Stimulated activated CD4-positive, alpha-beta T cell treated with anti-CD3 and anti-CD28 coated beads, Interleukin-2, amount 100 ng/mL, for 48 hours (primary cell): ENCODE measurements at places on chromosomes 16 and 17.

DNA sequence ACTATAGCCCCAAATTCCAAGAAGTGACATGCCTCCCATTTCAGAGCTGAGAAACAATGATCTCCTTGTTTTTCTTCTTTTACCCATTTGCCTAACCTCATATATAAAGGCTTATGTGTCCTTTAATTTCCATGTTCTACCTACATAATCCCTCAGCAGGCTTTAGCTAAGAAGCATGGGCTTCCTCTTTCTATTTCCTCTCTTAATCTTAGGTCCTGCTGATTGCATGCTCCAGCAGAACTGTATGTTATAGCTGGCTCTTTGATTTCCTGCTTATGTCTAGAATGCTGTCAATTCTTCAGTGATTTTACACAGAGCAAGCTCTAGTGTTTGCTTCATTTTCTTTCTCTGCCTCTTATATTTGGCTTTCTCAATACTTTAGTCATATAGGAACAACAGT lies 151.7 kb upstream of the COX10 start:
- no peak for DNase-seq

DNA sequence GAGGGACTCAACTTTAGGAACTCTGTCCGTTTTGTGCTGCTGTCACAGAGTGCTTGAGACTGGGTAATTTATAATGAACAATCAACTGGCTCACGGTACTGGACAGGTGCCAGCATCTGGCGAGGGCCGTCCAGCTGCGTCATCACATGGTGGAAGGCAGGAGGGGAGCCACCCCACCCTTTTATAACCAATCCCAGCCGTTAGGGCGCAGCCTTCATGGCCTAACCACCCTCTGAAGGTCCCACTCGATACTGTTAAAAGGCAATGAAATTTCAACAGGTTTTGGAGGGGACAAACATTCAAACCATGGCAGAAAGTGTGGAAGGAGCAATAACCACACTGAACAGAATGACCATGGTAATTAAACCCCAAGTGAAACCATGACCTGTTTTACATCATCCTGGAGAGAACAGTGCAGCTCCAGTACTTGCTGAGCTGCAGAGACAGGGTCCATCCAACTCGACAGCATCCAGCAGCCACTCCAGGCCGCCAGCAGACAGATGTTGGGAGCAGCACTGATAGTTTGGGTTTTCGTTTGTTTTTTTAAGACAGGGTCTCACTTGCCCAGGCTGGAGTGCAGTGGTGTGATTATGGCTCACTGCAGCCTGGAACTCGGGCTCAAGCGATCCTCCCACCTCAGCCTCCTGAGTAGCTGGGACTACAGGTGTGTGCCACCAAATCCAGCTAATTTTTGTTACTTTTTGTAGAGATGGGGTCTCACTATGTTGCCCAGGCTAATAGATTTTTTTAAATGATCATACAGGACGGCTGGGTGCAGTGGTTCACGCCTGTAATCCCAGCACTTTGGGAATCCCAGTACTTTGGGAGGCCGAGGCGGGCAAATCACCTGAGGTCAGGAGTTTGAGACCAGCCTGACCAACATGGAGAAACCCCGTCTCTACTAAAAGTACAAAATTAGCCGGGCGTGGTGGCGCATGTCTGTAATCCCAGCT lies 11.0 kb downstream of the CHMP6 start:
- DNase-seq, result no peak

- no peak for DNase-seq
Observed at GRCh38 chr16:12518241-12519175, 285.2 kb downstream of the CPPED1 start.

- no peak for DNase-seq
Observed at GRCh38 chr16:77738706-77739558, 16.6 kb downstream of the NUDT7 start.

DNA sequence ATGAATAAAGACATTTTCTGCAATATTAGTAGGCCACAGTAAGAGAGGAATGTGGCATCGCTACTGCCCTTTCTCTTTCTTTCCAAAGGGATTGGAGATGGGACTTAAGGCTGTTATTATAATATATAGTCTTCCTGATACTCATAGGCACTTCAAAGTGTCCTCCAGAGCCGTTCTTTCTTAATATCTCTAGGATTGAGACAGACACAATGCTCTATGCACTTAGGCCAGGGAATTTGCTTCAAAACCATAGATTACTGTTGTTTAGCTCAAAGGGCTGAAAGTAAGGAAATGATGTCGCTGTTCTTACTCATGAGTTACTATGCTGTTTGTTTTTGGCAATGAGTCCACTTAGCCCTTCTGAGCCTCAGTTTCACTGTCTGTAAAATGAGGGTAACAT lies 590.5 kb downstream of the CDH11 start:
- DNase-seq, result no peak

GRCh38 chr16:73143576-73144422 lies 95.9 kb upstream of the ZFHX3 start:
- DNase-seq, result no peak

DNA sequence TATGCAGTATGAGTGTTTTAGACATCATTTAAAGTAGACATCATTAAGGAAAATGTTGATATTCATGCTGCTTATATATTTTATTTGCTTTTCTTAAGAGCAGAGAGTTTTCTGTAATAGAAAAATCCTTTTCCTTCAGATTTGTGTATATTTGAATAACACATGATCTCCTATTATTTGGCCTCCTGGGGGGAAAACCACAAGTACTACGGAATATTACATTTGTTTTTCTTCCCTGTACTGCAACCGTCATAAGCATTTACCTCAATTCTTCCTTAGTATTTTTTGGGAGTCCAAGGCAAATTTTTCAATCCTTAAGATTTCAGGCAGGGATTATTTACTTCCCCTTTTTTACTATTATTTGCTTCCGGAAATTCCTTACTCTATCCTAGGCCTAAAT lies 6.0 kb downstream of the RSPRY1 start:
- DNase-seq, result no peak

DNA sequence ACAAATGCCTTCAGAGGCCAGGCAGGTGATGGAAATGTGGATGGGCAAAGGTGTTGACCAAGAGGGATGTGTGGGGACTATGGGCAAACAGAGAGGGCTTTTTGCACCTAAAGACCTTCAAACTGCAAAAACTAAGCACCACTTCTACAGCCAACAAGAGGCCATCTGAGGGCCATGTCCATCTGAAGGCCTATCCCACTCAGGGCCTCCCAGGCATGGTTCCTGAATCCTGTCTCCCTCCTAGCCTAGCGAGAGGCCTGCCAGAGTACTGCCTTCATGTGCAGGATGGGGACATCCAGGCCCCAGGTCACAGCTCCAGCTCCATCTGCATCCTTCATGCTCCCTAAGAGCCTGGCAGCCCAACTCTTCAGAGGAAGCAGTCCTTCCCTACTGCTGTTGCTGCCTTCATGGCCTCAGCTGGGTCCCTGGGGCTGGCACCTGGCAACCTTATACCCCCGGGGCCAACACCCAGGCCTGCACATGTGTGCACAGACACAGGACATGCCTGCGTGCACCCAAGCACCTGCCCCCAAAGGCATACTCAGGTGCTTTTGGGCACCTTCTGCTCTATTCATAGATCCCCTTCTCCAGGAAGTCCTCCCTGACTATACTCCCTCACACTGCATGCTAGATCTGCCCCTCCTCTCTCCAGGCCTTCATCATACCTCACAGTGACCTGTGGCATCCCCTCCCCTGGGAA lies 95.2 kb downstream of the C16orf78 start:
- DNase-seq, result no peak

- no peak for DNase-seq
Observed at GRCh38 chr17:76327696-76328095, 19.6 kb upstream of the QRICH2 start.

DNA sequence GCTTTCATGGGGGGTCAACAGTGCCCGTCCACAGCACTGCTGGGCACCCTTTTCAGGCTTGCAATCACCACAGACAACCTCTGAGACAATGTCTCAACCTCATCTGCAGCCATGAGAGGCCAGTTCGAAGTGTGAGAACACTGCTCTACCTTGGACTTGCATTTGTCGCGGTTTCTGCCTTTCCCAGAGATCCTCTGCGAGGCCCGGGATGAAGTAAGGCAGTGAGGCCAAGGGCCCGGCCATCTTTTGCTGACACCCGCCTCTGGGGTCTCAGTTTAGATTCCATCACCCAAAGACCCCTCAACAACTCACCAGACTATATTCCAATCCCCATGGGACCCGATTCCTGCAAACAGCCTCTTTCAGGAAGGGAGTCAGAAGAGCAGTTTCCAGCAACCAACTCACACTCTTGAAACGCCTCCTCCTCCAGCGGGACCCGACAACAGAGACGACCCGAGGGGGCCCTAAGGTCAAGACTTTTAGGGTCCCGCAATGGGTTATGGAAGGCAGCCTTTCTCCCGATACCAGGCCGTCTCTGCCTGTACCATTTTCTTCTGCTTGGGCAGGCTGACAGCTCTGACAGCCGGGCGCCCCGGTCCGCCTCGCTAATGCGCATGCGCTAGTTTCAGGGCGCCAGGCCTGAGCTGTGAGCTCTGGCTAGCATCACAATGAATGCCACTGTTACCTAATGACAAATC lies 576.0 kb downstream of the KCNJ18 start:
- no peak for DNase-seq

DNA sequence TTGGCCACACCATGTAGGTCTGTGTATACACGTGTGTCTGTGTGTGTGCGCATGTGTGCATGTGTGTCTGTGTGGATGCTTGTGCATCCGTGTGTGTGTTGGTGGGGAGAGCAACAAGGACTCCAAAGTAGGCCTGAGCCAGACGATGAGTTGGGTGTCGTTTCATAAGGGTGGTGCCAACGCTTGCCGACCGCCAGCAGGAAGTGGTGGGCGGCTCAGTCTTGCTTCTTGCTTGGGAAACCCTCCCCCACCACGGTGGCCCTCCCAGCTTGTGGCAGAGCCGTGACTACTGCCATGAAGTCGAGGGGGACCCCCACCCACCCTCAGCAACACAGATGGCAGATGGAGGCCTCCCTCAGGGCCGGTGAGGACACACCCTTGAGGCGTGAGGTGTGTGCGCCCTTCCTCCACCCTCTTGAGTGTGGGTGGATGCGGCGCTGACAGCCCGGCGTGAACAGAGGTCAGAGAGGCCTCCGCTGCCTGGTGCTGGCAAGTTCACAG lies 17.5 kb downstream of the SBK1 start:
- peak; percentile 66 for DNase-seq

- DNase-seq, result no peak
Observed at GRCh38 chr17:78882540-78883088, 20.4 kb downstream of the CEP295NL start.

- DNase-seq, result no peak
Observed at GRCh38 chr17:39364236-39365025, 37.0 kb downstream of the FBXL20 start.

GRCh38 chr16:89380681-89381080 lies 109.7 kb downstream of the ANKRD11 start:
- no peak for DNase-seq

- DNase-seq, result peak; percentile 87
Observed at GRCh38 chr17:80426671-80427326, 11.8 kb downstream of the ENDOV start.

DNA sequence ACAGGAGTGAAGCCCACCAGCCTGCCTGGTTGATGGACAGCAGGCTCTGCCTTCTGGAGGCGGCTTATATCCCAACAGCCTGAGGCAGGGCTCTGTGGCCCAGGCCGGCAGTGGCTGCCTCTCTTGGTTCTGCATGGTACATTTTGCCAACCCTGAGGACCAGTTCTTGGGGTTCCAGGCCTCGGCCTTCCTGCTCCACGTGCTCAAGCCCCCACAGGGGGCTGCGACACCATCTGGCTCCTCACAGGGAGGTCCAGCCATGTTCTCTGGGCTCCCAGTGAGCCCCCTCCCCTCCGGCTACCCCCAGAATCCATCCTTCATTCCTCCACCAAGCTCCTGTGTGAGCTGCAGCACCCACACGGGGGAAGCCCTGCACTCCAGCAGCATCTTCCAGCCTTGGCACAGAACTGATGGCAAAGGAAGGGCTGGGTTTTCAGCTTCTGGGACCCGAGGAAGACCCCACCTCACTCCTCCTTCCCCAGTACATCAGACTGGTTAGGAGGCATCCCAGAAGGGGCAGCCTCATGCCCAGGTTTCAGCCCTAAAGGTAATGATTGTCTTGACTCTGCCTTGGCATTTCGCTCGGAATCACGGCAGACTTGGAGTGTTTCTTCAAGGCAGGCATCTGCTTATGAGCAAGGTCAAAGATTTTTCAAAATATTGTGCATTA lies 231.2 kb downstream of the CPPED1 start:
- DNase-seq, result no peak

DNA sequence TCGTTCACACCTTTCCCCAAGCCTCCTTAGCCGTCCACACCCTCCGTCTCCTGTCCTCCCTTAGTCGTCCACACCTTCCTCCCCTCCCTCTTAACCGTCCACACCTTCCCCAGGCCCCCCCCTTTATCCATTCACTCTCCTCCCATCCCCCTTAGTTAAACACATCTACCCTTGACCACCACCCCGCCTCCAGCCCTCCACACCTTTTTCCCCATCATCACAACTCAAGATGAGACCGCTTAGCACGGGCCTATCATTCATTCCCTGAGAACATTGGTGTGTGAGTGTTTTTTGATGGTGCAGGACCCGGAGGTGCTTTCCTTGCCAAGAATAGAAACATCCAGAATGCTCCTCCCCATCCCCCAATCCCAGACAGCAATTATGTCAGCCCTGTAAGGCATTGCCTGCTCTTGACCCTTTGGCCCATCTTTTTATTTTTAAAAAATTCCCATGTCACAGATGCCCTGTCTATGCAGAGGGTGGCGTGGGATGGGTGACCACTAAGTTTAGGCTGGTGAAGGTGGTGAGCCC lies 1.4 kb downstream of the TENT4B start:
- DNase-seq, result no peak

GRCh38 chr17:68020409-68020756 lies 15.2 kb upstream of the KPNA2 start:
- DNase-seq, result no peak

GRCh38 chr17:80479246-80479566 lies 2.8 kb upstream of the NPTX1 start:
- DNase-seq, result no peak

DNA sequence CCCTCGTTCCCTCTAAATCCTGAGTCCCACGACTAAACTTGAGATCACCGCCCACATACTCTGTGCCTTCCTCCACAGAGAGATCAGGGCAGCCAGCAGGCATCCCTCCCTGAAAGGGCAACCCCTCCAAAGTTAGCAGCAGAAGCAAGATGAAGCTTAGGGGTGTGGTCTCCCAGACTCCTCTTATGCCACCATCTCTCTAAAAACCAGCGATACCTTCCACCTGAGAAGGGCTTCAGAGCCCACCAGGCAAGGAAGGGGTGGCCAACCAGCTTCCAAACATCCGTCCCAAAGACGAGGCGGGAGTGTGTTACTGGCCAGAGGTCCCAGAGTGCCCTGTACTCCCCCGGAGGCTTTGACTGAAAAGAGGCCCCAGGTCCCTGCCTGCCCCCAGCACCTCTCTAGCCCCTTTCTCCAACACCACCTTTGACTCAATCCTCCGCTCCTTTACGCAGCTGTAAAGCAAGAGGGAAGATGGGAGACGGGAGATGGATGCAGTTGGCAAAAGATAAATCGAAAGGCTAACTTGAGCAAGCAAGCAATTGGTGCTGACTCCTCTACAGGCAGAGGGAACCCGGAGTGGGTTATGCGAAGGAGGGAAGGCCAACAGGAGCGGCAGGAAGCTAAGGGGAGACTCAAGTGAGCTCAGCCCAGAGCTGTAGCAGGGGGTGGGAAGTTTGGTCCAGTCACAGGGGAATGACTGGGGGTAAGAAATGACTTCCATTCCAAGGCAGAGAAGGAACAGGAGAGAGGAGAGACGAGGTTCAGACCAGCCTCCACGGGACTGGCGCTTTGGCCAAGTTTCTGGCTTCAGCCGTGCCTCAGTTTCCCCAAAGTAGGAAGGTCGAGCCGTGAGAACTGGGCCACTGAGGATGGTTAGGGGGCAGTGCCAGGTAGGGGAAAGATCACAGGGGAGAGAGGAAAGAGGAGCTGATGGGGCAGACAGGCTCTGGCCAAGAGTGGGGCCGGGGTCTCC lies 1.0 kb downstream of the ST3GAL2 start:
- DNase-seq, result no peak

GRCh38 chr17:5580367-5580766 lies 3.9 kb downstream of the NLRP1 start:
- no peak for DNase-seq
